Activated naive CD8-positive, alpha-beta T cell treated with anti-CD3 and anti-CD28 coated beads, Interleukin-2, amount 10 ng/mL, durations not matched to agents 7 days and 5 days (primary cell): ENCODE measurements at places on chromosomes 2 and 18. TPM values are rescaled to one million over a fixed set of nuclear protein-coding genes. Genes with fewer than 3 reads are reported as not detected.

Gene SLC9A2
- total RNA-seq, result not detected

Gene DYNAP
- not detected for total RNA-seq

Gene HOXD9
- total RNA-seq, result not detected

Gene TMEM17
- not detected for total RNA-seq

Gene SLC35G4
- total RNA-seq, result not detected

Gene XPO1
- total RNA-seq, result 208 TPM

Gene CYBRD1
- 0.89 TPM for total RNA-seq

Gene IL18R1
- 40.3 TPM for total RNA-seq

Gene NDUFV2
- total RNA-seq, result 166 TPM

Gene ST8SIA5
- not detected for total RNA-seq

Gene DES
- not detected for total RNA-seq

Gene LOXL3
- 0.62 TPM for total RNA-seq

Gene RETSAT
- total RNA-seq, result 29.7 TPM

Gene ANO7
- total RNA-seq, result 1.4 TPM

Gene EGR4
- total RNA-seq, result not detected

Gene TMEM178A
- 0.23 TPM for total RNA-seq

Gene FAM237A
- not detected for total RNA-seq

Gene MAP3K19
- total RNA-seq, result not detected

Gene SERPINB5
- not detected for total RNA-seq

Gene AQP12A
- total RNA-seq, result not detected

Gene CRYGC
- total RNA-seq, result not detected

Gene RPE
- total RNA-seq, result 43.2 TPM

Gene GRP
- not detected for total RNA-seq

Gene GLI2
- 1.9 TPM for total RNA-seq

Gene ASPRV1
- 1.2 TPM for total RNA-seq

Gene POTEI
- total RNA-seq, result not detected

Gene MREG
- total RNA-seq, result 7.0 TPM

Gene FOXI3
- not detected for total RNA-seq

Gene CDKL4
- 1.2 TPM for total RNA-seq
